Tongue (tissue), 3 donors: ENCODE measurements at places on chromosomes 7 and 10. TPM values are rescaled to one million over a fixed set of nuclear protein-coding genes. Genes with fewer than 3 reads are reported as not detected.

DNA sequence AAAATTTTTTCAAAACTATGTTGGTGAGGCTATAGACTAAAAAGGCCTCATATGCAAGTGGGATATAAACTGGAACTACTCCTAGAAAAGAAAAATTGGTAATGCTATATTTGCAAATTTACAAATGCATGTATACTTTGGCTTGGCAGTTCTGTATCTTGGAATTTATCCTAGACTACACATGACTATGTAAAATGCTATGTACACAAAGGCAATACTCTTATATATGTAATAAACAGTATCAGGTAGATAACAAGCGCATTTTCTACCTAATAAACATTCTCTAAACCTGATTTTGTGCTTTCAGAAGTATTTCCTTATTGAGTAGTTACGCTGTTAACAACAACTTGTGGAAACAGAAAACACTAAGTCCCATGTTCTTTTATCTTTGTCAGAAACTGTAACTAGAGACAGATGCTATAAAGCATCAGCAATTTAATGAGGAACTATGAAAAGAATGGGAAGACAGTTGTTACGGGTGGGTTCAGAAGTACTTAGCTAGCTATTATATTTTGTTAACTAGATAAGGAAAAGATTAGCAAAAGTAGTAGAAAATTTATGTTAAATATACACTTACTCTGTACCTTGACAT is 107.8 kb downstream of the ARHGAP12 start:
- DNase-seq: peak; percentile 7

DNA sequence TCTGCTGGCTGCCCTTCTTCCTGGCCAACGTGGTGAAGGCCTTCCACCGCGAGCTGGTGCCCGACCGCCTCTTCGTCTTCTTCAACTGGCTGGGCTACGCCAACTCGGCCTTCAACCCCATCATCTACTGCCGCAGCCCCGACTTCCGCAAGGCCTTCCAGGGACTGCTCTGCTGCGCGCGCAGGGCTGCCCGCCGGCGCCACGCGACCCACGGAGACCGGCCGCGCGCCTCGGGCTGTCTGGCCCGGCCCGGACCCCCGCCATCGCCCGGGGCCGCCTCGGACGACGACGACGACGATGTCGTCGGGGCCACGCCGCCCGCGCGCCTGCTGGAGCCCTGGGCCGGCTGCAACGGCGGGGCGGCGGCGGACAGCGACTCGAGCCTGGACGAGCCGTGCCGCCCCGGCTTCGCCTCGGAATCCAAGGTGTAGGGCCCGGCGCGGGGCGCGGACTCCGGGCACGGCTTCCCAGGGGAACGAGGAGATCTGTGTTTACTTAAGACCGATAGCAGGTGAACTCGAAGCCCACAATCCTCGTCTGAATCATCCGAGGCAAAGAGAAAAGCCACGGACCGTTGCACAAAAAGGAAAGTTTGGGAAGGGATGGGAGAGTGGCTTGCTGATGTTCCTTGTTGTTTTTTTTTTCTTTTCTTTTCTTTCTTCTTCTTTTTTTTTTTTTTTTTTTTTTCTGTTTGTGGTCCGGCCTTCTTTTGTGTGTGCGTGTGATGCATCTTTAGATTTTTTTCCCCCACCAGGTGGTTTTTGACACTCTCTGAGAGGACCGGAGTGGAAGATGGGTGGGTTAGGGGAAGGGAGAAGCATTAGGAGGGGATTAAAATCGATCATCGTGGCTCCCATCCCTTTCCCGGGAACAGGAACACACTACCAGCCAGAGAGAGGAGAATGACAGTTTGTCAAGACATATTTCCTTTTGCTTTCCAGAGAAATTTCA is 1.7 kb downstream of the ADRB1 start:
- DNase-seq: peak; percentile 31

GRCh38 chr7:142992427-142992826 is 30.3 kb upstream of the KEL start:
- DNase-seq: no peak

DNA sequence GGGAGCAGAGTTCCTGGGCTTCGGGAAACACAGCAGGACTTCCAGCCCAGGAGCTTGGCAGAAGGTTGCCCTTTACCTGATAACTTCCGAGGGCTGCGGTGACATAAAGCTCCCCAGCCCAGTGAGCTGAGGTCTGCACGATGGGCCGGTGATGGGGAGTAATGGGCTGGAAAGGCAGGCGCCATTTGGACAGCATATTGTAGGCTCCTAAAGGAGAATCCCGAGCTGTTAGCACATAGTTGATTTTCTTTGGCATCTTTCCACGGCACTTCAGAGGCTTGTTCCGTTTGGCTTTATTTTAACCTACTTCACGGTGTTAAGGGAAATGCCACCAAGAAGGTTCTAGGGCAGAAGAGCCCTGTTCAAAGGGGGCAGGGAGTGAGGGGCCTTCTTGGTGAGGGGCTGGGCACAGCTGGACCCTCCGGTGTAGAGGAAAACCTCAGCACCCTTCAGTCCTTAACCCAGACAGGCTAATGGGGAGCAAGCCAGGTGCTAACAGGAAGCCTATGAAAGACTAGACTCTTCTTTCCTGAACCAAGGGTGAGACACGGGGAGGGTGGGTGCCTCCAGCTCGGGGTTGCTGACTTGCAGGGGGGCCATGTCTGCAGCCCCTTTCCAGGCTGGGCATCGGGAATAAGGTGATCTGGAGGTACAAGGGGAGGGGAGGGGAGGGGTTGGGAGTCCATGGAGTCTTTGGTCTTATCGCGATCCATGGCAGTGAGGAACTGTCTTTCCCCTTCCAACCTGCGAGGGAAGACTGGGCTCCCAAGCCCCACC is 347.7 kb downstream of the GLRX3 start:
- peak; percentile 30 for DNase-seq

The NYAP1 gene
- 2.3 TPM for total RNA-seq

DNA sequence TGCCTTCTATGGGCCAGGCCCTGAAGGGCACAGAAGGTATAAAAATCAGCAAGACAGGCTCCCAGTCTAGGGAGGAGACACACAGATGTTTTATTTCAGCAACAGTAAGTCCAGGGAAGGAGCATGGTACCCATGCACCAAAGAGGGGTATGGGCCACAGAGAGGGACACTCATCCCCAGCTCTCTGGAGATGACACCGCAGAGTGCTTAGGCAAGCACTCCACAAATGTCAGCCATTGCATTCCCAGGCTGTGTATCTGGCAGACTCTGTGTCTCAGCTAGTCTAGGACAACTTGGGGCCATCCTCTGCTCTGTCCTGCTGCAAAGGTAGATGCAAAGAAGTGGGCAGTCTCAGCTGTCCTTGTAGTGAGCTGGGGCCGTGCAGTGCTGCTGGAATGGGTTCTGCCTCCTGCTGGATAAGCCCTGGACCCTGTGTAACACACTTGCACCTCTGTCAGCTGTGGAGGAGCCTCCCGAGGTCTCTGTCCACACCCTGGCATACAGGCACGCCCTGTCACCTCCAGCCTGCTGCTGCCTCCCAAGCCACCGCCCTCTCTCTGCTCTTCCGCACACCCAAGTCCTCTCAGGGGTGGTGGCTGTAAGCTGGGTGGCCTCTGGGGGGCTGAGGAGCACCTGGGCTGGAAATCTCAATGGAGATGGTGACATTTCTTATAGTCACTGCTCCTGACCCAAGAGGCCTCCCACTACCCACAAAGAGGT is 57.6 kb downstream of the VOPP1 start:
- DNase-seq: no peak

The SGMS1 gene
- total RNA-seq: 56.2 TPM

- peak; percentile 21 for DNase-seq
Measured at GRCh38 chr10:68403701-68404100, 3.4 kb downstream of the RUFY2 start.
